ENCODE measurements at places on chromosomes 2 and 18. TPM values are rescaled to one million over a fixed set of nuclear protein-coding genes. Genes with fewer than 3 reads are reported as not detected.

- DNase-seq, result no peak
Measured at GRCh38 chr18:67145586-67146292, 370.8 kb downstream of the DSEL start.

ERMN gene
- 0.32 TPM for total RNA-seq

- no peak for DNase-seq
Measured at GRCh38 chr2:201824212-201824611, 17.9 kb downstream of the CDK15 start.

DNA sequence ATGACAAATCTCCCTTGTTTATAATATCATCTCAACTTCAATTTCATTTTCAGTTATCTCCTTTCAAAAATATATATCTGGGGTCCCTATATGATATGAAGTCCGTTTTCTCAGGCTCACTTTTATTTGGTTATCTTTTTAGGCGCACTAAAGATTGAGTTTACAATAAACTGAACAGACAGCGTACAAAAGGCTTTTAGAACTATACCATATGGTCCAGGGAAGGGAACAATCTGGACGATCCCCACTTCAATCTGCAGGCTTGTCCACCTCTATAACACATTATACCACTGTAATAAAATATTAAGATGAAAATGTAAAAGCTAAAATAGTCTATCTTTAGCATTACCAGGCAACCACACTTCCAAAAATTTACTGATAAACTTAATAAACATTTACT, 289.9 kb downstream of the ZEB2 start:
- no peak for DNase-seq

- no peak for DNase-seq
Measured at GRCh38 chr2:11330457-11331142, 13.8 kb downstream of the ROCK2 start.
